ENCODE measurements at places on chromosomes 3 and 15. TPM values are rescaled to one million over a fixed set of nuclear protein-coding genes. Genes with fewer than 3 reads are reported as not detected.
A peak's percentile ranks its signal among the peaks of the same experiment; 100 is the strongest.

DNA sequence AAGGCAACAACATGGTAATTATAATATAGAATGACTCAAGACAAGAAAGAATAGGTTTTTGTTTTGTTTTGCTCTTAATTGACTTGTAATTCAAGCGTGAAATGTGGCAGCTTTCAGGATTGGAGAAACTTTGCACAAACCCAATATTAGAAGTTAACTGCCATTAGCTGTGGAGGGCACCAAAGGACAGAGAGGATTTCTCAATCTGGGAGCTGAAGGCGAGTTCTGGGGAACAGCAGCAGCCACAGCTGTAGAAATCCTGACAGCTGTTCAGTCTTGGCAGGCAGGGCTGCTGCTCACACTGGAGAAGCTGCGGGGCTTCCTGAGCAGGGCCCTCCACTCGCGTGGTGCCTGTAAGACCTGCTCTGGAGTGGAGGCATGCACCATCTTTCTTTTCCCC lies 182.2 kb upstream of the IL12A start:
- no peak for DNase-seq

GRCh38 chr3:43998836-43999727 lies 242.6 kb upstream of the TOPAZ1 start:
- DNase-seq = peak; percentile 92

DNA sequence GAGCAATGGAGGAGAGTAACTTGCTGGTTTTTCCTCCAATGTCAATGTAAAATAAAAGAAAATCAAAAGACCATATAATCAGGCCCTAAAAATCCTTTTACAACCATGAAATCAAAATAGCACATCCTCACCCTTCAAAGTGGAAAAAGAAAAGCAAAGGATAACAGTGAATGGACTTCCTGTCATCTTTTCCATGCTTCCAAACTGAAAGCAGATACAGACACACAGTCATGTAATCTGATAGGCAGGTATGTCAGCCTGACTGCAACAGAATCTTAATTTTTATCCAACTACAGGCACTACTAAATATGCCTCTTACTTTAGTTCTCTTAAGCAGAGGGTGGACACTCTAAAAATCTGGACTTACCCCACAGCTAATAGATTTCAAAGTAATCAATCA lies 27.8 kb upstream of the IGDCC4 start:
- no peak for DNase-seq

- no peak for DNase-seq
These were observed 82.1 kb downstream of the PCSK6 start for GRCh38 chr15:101407439-101407838.

DNA sequence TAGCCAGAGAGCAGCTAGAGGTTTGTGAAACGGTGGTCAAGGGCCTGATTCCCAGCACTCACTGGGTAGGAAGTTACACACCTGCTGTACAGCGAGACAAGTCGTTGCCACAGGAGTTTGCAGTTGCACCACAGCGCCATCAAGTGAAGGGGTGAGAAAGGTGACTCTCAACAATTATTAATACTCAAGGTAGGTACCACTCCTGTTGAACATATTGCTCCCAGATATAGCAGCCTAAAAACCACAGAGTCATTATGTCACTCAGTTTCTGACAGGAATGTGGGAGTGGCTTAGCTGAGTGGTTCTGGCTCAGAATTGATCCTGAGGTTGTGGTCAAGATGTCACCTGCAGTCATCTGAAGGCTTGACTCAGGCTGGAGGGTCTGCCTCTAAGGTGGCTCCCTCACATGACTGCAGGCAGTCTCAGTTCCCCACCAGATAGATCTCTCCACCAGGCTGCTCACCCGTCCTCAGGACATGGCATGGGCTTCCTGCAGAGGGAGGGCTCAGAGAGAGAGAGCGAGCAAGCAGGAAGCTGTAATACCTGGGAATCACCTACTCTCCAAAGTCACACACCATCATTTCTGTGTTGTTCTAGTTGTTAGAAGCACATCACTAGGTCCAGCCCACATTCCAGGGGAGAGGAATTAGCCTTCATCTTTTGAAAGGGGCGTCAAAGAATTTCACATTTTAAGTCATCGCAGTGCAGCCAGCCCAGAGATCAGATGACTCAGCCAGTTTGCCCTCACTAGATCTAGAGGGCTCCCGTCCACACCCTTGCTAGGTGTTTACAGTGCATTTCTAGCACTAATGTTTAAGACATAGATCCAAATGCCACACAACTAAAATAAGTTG lies 17.0 kb upstream of the ANO10 start:
- DNase-seq = peak; percentile 31

DNA sequence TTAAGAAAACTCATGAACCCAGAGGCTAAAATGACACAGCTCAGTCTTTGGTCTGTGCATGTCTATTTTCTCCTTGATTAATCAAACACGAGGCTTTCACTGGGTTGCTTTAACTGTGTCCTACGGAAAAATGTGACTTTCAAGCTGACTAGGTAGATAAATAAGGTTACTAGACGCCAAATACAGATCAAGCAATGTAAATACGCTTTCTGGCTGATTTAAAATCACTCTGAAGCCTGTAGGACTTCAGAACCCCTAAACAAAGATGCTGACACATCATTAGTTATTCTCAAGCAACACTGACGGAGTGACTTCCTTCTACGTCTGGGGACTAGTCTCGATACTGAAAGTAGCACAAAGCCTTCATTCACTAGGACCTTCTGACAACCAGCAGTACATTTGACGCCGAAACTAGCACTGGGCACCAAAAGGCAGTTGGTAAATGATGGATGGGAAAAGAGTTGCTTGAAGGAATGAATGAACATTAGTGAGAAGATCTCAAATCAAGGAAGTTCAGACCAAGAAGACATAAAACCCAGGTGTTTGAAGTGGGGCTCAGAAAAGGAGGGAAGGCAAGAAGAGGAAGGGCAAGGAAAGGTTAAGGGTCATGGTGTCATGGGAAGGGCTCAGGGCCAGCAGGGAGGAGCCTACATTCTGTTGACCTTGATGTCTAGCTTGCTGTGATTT lies 67.1 kb upstream of the CDV3 start:
- DNase-seq = no peak

GRCh38 chr3:61569856-61570580 lies 8.6 kb downstream of the PTPRG start:
- DNase-seq = no peak

DNA sequence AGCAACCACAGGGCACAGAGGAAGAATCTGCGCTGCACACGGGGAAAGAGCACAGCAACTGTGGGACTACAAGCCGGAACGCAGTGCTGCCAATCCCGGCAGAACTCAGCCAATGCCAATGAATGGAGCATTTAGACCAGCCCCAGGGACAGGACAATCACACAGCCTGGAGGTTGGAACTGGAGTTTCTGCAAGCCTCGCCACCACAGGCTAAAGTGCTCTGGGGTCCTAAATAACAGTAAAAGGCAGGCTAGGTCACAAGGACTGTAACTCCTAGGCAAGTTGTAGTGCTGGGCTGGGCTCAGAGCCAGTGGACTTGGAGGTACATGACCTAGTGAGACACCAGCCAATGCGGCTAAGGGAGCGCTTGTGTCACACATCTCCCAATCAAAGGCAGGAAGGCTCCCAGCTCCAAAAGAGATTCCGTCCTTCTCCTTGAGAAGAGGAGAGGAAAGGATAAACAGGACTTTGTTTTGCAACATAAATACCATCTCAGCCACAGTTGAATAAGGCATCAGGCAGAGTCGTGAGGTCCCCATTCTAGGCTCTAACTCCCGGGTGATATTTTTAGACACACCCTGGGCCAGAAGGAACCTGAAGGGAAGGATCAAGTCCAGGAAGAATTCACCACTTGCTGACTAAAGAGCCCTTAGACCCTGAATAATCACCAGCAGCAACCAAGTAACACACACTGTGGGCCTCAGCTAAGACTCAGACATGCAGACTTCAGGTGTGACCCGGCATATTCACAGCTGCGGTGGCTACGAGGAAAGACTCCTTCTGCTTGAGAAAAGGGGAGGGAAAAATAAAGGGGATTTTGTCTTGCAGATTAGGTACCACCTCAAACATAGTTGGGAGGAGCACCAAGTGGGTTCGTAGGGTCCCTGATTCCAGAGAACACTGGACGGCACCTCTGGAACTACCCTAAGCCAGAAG lies 85.5 kb upstream of the XXYLT1 start:
- no peak for DNase-seq

GRCh38 chr3:11170052-11170770 lies 15.9 kb downstream of the HRH1 start:
- DNase-seq = no peak

DNA sequence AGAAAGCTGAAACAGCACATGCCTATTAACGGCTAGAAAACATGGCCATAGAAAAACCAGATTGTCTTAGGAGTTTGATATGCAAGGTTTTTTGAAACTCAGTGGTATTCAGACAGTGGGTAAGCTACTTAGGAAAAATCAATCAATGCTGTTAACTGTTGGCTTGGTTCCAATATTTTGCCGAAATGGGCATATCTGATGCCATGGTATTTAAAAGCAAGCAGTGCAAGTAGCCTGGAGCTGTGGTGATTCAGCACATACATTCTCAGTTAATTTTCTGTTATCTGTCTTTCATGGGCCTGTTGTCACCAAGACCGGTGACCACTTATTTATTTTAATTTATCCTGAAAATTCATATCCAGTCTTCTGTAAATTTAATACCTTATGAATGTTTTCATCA lies 17.3 kb upstream of the SUCNR1 start:
- DNase-seq = no peak

DNA sequence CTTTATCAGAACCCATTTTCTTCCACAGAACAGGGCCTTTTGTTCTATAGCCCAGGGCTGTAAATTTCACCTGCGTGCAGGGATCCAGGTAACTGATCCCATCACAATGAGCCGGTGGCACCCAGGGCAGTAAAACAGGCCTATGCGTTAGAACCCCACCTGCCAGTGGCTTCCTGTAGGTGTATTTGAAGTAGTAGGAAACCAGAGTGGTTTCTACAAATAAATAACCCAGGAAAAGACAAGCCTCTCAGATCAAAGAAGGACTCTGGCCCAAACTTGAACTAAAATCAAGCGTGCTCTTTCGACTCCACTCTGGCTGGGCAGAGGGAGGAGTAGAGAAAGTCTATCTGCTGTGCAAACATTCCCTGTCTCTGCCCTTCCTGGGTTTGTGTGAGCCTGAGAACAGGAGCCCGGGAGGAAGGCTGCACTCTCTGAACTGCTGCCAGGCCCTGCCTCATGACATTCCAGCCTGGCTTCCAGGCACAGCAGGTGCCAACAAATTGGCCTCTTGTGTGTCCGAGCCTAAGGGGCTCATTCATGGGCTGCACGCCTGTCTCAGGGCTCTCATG lies 77.7 kb downstream of the CEMIP start:
- DNase-seq = peak; percentile 53

DNA sequence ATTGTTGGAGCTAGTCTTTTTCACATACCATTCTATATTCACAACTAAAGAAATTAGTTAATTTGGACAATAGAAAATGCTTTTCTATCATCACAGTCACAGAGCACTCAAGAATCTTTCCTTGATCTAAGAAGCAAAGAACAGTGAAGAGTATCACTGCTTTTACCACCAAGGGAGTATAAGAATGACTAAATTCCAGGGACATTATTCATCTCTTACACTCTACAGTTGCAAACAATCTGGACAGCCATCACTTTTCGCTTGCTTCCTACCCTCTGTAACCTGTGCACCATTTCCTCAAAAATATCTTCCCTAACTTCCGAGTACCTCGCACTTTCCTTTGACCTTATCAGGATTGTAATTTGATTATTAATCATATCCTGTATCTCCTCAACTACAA lies 359.5 kb upstream of the TMCO5A start:
- no peak for DNase-seq

DNA sequence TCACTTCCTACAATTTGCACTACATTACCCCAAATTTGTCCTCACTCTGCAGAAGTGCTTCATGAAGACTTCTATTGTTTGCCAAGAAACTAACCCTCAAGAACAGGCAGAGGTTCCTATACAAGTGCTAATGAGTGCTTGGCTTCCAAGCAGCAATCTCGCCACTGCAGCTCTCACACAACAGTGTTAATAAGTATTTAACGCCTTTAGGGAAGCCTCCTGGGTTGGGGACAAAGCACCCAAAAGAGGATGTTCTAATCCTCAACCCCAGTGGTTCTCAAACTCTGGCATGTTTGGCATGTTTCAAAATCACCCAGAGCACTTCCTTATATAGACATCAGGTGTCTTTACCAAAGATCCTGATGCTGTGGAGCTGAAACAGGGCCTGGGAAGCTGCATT lies 64.6 kb downstream of the ZIC4 start:
- DNase-seq = no peak

DNA sequence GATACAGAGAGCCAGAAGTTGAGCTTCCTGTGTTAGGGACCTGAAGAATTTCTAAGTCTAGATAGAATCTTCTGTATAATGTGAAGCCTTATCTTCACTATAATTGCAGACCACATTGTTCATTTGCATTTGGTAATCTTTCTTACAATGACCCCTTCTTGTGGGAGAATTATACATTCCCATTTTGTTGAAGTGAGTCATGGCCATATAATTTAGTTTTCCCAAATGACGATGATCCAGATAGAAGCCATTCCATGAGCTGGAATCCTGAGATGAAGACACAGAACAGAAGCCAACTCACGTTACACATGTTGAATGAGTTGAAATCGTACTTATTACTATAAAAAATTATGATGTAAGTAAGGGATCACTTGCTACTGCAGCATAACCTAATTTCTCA lies 187.8 kb downstream of the TUSC7 start:
- no peak for DNase-seq

Gene TMIE
- 0.59 TPM for total RNA-seq

Gene SNTN
- total RNA-seq = not detected

Gene RETNLB
- not detected for total RNA-seq

Gene EFHB
- 0.22 TPM for total RNA-seq

Gene NAA50
- total RNA-seq = 149 TPM

Gene LRCH3
- 21.4 TPM for total RNA-seq

Gene LRRIQ4
- total RNA-seq = 0.15 TPM

Gene ERICH6
- total RNA-seq = not detected

Gene XRN1
- 10.7 TPM for total RNA-seq

Gene SLC7A14
- total RNA-seq = 2.0 TPM

Gene COL6A5
- not detected for total RNA-seq

Gene DUOXA1
- total RNA-seq = not detected

Measured in H7 (cell line).